ENCODE measurements at places on chromosomes 12 and 14. TPM values are rescaled to one million over a fixed set of nuclear protein-coding genes. Genes with fewer than 3 reads are reported as not detected.
A peak's percentile ranks its signal among the peaks of the same experiment; 100 is the strongest.

DNA sequence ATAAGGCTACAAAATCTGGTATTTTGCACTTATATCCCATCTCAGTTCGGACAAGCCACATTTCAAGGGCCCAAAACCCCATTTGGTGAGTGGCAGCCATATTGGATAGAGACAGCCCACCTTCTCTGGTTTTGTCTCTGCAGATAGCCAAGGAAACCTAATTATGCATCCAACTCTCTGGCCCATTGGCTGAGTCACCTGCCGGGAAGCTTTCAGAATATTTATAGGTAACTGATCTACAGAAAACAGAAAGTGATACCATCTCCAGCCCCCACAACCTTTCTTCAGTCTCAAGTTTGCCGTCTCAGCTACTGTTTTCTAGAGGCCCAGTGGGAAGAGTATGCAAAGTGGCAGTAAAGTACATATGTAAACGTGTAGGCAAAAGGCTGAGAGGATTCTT, 33.7 kb upstream of the PPP1CC start:
- DNase-seq, result no peak

Gene B4GALNT3
- total RNA-seq, result 0.11 TPM

GRCh38 chr12:30761730-30762129, 7.0 kb upstream of the CAPRIN2 start:
- DNase-seq, result no peak

Gene P2RX7
- 0.54 TPM for total RNA-seq

GRCh38 chr12:92899386-92900001, 29.6 kb downstream of the EEA1 start:
- DNase-seq, result peak; percentile 98

DNA sequence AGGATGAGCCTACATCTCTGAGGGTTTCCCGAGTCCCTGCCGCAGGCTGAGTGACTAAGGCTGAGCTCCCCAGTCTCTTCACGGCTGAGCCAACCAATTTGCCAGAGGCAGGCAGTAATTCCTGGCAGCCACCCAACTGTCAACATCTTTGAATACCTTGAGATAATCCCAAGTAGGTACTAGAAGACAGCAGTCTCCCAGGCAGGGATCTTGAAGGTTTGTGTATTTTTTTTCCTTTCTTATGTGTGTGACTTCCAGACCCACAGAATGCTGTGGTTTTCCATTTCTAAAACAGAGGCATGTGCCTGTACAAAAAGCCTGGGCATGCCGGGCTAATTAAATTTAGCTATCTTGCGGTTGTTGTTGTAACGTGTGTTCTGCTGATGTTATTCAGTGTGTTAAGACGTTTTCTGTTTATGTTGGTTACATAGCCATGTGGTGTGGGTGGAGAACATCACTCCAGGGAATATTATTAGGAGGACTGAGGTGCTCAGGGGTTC, 155.5 kb downstream of the ANO2 start:
- DNase-seq, result no peak

Gene EML1
- 17.9 TPM for total RNA-seq

GRCh38 chr12:126993898-126994297, 1273.1 kb upstream of the TMEM132C start:
- DNase-seq, result no peak

Gene ALKBH1
- total RNA-seq, result 13.2 TPM

Gene C3AR1
- total RNA-seq, result not detected

Gene PRH2
- not detected for total RNA-seq

GRCh38 chr12:91173124-91173523, 9.5 kb downstream of the DCN start:
- DNase-seq, result no peak

DNA sequence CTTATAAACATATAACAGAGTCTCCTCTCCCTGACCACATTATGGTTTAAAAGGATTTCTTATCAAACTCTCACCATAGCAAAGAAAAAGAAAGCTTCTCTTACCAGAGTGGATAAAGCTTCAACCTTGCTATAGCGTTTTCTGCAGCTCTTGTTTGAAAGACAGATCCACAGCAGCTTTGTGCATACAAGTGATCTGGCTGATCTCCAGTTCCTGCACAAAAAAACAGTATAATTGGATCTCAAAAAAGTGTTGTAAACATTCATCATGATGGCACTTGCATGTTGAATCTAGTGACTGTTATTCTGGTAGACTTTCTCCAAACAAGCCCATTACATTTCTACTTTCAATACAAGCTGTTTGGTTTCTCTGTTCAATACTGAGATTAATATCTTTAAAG, 178.9 kb upstream of the MGAT4C start:
- DNase-seq, result no peak

Gene ADAM21
- total RNA-seq, result 0.97 TPM

All from GM23248 (cell line).